ENCODE measurements at places on chromosomes 7 and 10. TPM values are rescaled to one million over a fixed set of nuclear protein-coding genes. Genes with fewer than 3 reads are reported as not detected.

Gene ZNF239
- total RNA-seq = 0.31 TPM

Gene PNLIP
- not detected for total RNA-seq

Gene LIPF
- not detected for total RNA-seq

Gene SPAG6
- not detected for total RNA-seq

Gene GRID2IP
- total RNA-seq = 0.21 TPM

Gene ZMIZ1
- 26.2 TPM for total RNA-seq

Gene NODAL
- not detected for total RNA-seq

Gene PNLIPRP2
- not detected for total RNA-seq

Gene CYCS
- 59.9 TPM for total RNA-seq

Gene ITGB8
- total RNA-seq = 11.3 TPM

Gene NYAP1
- total RNA-seq = 0.10 TPM

Gene TRIM56
- total RNA-seq = 10.4 TPM

Gene HMX3
- not detected for total RNA-seq

Gene AMPH
- 0.10 TPM for total RNA-seq

Gene OR2A42
- 0.10 TPM for total RNA-seq

Gene GHRHR
- total RNA-seq = not detected

Gene PPP1R3C
- total RNA-seq = 0.21 TPM

All from mononuclear cell (primary cell).